ENCODE measurements at places on chromosomes 7 and 10.

DNA sequence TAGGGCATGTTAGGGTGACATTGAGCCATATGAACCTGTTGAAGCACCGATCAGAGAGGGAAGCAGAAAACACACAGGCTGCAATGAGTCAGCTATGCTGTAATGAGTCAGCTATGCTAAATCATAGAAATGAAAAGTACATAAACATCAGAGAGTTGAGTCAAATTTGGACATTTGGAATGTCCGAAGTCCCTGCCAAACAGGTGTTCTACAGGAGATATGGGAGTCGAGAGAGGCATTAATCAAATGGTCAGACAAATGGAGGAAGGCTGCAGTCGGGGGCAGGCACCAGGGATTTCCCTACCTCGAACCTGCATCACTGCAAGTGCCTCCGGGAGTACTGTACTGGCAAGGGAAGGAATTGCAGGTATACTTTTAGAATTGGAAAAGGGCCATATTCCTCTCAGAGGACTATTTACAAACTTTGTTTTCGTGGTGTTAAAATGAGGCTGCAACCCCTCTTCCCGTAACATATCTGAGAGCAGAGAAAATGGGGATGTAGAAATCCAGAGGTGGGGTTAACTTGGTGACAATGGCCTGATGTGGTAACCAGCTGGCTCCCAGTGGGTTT is 8.8 kb upstream of the ZC3HAV1 start:
- DNase-seq: no peak

DNA sequence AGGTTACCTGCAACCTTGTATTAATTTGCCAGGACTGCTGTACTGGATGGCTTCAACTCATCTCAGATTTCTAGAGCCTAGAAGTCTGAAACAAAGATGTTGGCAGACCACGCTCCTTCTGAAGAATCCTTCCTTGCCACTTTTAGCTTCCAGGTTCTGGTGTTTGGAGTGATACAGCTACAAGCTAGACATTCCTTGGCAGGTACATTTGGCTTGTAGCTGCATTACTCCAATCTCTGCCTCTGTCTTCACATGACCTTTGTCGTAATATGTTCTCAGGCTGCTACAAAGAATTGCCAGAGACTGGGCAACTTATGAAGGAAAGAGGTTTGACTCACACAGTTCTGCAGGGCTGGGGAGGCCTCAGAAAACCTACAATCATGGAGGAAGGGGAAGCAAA is 146.3 kb downstream of the GALNT17 start:
- no peak for DNase-seq

DNA sequence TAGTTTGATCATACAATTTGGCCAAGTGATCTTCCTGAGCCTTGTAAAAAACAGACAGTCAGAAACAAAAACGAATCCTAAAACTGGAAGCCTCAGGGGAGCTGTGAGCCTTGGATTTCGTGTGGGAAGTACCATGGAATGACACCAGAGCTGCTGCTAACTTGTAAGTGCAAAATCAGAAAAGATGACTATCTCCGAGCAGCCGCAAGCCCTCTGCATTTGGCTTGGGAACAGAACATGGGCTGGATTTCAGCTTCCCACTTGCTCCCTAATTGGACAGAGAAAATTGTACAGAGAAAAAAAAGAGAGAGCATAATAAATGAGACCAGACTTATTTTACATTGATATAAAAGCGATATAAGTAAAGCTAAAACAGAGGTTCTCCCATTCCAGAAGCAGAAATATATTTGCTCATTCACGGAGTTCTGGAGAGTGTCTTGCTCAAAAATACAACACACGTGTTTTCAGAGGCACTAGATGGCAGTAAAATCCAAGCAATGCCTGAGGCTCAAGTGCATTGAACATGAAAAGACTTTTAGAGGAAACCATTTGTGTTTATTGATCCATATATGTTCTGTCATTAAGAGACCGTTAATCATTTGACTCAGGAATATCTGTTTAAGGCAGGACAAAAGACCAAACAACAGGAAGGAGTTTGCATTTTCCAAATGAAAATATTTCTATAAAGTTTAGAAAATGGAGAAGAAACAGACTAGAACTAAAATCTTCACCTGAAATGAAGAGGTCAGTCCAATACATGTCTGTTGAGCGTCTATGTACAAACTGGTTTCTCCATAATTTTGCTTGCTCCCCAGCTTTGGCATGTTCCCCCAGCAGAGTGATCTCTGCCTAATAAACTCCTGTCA is 78.3 kb upstream of the SLC26A5 start:
- no peak for DNase-seq

DNA sequence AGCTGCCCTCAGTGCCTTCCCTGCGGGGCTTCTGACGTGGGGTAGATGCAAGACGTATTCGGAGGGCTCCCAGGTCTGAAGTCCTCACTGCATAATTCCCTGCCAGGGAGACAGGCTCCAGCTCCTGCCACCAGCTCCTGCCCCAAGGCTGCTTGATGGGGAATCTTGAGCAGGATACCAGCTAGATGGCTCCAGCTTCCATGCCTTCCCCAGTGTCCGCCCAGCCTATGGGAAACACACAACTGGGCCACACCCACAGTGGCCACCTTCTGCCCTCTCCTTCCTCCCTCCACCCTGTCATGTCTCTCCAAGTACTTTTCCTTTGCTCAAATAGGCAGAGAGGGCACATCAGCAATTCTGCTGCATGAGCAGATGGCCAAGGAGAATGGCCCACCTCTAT is 95.8 kb downstream of the PARP12 start:
- no peak for DNase-seq

GRCh38 chr7:113774182-113774807 is 144.5 kb downstream of the PPP1R3A start:
- no peak for DNase-seq

- no peak for DNase-seq
Observed at GRCh38 chr10:56181607-56182006, 179.5 kb downstream of the ZWINT start.

DNA sequence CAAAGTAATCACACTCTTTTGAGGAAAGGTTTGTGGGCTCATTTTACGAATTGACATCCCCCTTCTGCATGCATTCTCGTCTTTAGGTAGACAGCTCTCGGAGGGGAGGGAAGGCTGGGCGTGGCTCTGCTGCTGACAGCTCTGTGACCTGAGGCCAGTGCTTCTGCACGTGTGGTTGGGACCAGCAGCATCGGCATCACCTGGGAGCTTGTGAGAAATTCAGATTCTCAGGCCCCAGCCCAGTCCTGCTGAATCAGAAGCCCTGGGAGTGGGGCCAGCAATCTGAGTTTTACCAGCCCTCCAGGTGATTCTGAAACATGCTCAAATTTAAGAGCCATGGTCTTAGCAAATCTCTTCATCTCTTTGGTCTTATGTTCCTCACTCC is 89.4 kb downstream of the JCAD start:
- no peak for DNase-seq
